NCI-H1417 treated with DMSO at 0.1 percent for 48 hours (cell line): ENCODE measurements at places on chromosomes 7 and 10.

DNA sequence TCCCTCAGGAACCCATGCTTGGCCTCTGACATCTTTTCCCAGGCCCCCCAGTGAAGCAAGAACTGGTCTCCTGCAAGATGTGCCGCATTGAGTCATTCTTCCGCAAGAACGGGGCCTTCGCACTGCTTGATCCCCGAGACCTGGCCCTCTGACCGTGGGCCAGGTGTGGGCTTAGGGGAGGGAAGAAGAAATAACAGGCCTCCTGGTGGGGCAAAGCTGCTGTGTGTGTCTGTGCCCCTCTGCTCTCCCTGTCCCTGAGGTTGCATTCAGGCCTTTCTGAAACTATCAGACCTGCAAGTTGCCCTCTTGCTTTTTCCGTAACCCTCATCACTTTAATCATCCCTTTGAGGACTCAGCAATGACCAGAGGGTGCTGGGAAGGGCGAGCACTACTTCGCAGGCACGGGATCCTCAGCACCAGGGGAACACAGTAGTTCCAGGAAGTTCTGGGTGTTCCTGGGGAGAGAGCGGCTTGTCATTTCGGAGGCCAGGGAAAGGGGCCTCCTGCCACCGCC is 6.0 kb downstream of the ATP6V1F start:
- DNase-seq = no peak

DNA sequence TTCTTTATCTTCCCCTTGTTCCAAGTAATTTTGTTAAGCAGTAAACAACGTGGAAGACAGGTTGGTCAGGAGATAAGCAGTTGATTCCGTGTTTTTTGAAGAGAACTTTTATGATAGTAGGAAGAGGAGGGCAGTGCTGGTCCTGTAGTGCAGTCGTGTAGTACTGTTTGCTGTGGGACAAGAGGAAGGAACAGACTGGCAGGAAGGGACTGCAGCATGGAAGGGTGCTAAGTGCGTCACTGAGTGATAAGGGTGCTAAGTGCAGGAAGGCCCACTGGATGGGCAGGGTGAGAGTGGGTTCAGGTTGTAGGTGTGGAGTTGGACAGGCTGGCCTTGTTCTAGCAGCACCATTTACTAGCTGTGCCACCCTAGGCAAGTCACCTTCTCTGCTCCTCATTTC is 125.0 kb downstream of the SDK1 start:
- no peak for DNase-seq

DNA sequence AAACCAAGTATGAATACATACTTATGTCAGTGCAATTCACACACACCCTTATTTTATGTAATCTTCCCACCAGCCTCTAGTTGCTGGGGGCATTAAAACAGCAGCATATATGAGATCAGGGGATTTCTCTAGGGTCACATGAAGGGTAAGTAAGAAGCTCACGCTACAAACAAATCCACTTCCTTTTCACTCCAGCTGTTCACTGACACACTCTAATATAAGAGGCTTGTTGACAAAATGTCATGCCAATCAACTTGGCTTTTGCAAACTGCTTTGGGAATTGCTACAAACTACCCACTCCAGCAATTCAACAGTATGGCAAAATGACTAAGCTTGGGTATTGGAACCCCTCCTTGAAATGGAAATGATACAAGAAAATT is 10.3 kb downstream of the FAM3C start:
- no peak for DNase-seq

- no peak for DNase-seq
Measured at GRCh38 chr7:41451826-41452225, 251.1 kb downstream of the INHBA start.

DNA sequence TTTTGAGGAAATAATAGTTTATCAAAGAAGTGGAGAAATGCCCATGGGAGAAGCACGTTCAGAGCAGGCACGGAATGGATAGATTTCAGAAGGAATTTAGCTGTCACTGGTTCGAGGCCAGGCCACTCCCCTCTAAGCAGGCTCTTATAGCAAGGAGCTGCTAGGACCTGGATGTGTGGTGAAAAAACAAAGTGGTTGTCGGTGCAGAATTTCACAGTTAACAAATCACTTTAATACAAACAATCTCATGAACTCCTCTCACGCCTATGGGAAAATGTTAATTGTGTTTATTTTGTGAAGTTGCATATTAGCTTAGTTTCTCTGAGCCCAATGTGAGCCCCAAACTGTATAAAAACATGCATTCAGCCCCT is 176.3 kb downstream of the PKD1L1 start:
- DNase-seq = no peak

DNA sequence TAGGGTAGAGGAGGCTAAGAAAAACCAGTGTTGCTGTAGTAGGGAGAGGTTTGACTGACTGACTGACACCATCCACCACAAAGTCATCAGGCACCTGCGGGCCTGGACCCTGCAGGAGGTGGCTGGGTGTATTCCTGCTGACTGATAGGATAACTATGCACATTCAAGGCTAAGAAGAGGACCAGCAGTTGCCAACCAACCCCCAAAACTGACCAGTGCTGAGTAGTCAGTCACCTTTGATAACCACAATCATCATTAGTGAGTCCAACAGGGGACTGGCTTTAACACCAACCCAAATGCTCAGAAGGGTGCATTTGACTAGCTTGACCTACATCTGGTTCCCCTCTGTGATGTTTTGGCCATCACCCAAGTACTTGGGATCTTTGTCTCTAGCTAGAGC is 30.5 kb downstream of the PLXNA4 start:
- no peak for DNase-seq

DNA sequence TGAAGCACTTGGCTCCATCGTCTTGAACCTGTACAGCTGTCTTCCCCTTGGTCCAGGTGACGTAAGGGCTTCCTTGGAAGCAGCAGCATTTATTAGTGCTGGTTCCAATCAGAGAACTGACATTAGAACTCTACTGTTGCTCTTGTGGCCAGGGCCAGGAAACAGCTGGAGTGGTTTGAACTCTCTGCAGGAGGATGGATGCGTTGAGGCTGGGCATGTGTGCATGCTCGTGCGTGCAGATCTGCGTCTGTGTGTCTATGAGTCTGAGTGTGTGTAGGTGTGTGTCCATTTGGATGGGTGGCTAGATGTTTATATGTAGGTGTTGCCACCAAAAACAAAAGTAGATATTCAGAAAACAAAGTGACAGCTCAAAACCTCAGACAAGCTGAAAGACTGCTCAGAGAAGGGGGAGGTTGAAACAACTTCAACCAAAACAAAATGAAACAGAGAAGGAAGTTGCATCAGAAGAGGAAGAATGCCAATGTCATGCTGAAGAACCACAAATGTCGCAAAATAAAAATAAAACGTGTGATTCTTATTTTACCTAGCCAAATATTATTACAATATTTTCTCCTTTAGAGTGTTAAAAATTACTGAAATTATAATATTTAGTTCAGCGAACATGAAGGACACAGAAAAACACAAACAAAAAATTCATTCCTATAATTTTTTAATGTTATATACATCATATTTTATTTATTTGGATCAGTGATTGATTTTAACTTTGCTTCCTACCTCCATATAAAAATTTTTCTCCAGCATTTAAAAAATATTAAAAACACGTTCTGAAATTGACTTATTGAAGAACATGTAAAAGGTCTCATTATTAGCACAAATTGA is 96.1 kb upstream of the MKLN1 start:
- no peak for DNase-seq
